ENCODE measurements at places on chromosomes 3 and 15. TPM values are rescaled to one million over a fixed set of nuclear protein-coding genes. Genes with fewer than 3 reads are reported as not detected.

DNA sequence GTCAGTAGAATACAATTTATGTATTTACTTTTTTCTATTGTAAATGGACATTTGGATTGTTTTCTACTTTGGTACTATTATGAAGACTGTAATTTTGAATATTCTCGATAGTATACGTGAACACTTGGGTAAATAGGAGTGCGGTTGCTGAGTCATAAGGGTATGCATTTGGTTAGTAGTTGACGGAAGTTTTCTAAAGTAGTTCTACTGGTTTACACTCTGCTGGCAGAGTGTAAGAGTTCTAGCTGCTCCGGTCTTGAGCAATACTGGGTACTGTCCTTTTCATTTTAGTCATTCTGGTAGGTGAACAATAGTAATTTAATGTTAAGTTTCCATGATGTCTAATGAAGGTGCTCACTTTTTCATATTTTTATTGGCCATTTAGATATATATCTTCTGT is 70.0 kb downstream of the MEF2A start:
- no peaks in the 10 kb centered on the region for H3K27me3 ChIP-seq
- H3K4me3 ChIP-seq = no peak overlapping the region
- peaks cover 19% of the 10 kb centered on the region for H3K36me3 ChIP-seq
- no peak overlapping the region for H3K27ac ChIP-seq
- DNase-seq = no peak

Gene LRIG1
- total RNA-seq = 115 TPM

- H3K4me3 ChIP-seq = peak overlapping the region; percentile 74
- DNase-seq = no peak
- no peaks in the 10 kb centered on the region for H3K4me1 ChIP-seq
- H3K27ac ChIP-seq = peak overlapping the region; percentile 86
These were observed 627 bp upstream of the PLS1 start for GRCh38 chr3:142595581-142595950.

- H3K27me3 ChIP-seq = no peaks in the 10 kb centered on the region
- no peak overlapping the region for H3K4me3 ChIP-seq
- no peaks in the 10 kb centered on the region for H3K36me3 ChIP-seq
- peak; percentile 34 for DNase-seq
- no peaks in the 10 kb centered on the region for H3K4me1 ChIP-seq
These were observed 46.1 kb downstream of the FRMD4B start for GRCh38 chr3:69339760-69340159.

DNA sequence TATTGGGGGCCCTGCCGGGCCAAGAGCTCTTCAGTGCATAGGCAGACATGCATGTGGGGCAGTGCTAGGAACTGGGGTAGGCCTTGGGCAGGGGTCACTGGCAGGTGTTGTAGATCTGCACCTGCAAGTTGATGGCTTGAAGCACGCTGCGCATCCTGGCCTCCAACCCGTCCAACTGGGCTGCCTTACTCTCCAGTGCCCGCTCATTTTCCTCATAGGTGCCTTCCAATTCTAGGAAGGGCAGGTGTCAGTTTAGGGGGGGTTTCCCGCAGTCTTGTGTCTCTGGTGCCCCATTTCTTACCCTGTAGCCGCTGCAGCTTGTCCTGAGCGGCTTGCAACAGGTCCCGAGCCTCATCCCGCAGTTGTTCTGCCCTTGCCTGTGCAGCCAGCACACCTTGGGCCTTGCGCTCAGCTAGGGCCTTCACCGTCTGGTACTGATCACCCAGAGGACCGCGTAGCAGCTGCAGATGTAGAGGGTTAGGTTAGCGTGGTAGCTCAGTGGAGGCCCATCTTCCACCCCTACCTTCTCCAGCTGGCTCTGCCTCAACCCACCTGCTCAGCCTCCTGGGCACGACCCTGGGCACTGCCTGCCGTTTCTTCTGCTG is 611 bp upstream of the USP19 start:
- H3K27ac ChIP-seq = peak overlapping the region; percentile 96
- no peaks in the 10 kb centered on the region for H3K27me3 ChIP-seq
- peaks cover 82% of the 10 kb centered on the region for H3K36me3 ChIP-seq
- H3K4me3 ChIP-seq = peak overlapping the region; percentile 98

Data from stomach (tissue), 19 donors.